AG04449 (cell line): ENCODE measurements at places on chromosomes 4 and X.

GRCh38 chrX:19863212-19863856 lies 24.1 kb downstream of the SH3KBP1 start:
- no peak for DNase-seq

DNA sequence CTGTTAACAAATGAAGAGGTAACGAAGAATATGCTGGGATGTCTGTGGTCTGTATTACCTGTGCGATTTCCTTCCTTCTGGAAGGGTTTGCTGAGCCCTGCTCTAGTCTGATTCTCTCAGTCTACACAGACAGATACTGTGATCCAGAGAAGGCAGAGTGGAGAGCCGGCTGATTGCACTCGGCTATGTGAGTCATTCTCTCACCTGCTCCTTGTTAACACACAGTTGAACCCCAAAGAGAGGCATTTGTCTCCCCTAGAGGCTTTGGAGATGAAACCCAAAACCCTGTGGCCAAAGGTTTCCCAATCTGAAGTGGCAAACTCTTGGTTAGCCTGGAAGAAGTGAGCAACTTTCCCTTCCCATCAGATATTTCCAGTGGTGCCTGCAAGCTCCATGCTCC lies 78.1 kb upstream of the GPC4 start:
- DNase-seq = no peak

GRCh38 chr4:168218645-168219044 lies 99.9 kb downstream of the DDX60 start:
- DNase-seq = peak; percentile 54

DNA sequence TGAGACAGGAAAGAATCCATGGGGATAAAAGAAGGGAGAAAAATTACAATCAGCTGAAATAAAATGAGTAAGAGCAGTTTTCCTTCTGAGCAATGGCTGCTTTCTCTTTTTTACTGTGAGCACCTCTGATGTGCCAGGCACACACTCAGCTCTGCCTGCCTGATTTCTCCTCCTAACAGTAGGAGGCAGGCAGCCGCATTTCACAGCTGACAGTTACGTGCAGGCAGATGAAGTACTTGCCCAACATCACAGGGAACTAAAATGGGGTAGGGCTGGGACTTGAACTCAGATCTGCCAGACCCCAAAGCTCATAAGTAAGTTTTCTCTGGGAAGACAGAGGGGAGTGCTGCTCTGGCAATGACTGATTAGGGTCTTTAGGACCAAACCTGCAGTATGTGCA lies 54.6 kb downstream of the C4orf50 start:
- no peak for DNase-seq

DNA sequence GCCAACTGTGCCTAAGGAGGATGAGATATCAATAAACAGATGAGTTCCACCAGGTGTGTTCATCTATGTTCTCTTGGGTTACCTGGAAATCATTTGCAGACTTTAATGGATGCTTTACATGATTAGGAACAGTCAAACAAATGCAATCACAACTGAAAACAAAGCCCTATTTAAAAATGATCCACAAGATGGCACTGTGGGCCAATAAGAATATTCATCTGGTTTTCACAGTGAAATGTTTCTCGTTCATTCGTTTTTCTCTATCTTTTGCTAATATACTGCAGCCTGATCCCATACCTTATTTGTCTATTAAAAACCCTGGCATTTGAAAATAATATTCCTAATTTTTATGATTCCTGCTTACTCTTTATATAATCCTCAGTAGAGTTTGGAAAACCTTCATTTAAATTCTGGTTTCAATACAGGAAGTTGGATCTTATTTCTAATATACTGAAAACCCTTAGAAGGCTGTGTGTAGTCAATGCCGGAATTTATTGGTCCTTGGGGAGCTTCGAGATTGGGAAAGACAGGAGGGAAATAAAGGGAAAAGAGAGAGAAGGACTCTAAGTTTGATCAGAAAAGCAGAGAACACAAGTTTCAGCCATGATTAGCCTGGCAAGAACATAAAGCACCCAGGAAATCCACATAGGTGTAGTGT lies 63.8 kb upstream of the TAPT1 start:
- peak; percentile 12 for DNase-seq

DNA sequence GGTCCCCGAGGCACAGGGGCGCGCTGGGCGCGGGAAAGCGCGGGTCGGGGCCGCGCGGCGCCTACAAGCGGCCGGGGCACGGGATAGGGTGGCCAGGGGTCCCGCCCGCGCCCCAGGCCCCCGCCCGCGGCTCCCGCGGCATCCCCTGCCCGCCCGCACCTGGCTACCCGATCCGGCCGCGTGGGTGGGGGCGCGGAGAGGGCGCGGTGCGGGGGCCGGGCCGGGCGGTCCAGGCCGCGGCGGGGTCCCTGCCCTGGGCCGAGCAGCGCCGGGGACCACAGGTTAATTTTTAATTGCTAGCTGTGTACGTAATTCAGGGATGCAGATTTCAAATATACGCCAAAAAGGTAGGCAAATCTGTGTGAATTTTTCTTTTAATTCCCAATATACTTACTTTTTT lies 44.3 kb upstream of the FAM47C start:
- DNase-seq = no peak

DNA sequence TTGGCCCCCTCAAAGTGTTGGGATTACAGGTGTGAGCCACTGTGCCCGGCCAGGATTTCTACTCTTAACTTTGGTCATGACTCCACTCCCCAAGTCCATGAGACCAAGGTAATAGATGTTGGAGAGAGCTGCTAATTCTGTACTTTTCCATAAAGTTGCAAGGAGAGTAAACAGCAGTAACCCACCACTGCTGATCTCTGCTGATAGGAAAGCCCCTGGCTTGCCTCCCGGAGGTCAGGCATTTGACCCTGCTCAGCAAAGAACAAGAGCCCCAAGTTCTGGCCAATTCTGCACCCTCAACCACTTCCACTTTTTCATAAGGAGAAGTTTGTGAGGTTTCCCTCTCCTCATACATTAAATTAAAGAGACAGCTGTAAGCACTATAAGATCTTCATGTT lies 143.0 kb downstream of the RASL11B start:
- no peak for DNase-seq

- DNase-seq = no peak
Measured at GRCh38 chrX:24306440-24306839, 7.4 kb downstream of the SUPT20HL2 start.

- no peak for DNase-seq
Measured at GRCh38 chr4:47830265-47831025, 7.4 kb downstream of the CORIN start.

GRCh38 chrX:71895607-71896006 lies 15.0 kb upstream of the NHSL2 start:
- no peak for DNase-seq

DNA sequence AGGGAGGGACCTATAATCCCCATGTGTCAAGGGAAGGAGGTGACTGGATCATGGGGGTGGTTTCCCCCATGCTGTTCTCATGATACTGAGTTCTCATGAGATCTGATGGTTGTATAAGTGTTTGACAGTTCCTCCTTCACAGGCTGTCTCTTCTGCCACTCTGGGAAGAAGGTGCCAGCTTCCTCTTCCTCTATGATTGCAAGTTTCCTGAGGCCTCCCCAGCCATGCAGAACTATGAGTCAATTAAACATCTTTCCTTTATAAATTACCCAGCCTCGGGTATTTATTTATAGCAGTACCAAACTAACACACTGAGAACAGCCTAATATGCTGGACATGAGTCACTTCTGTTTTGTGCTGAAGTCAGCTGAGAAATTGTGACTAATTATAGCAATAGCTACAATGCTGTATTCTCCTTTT lies 656.9 kb upstream of the CPEB2 start:
- no peak for DNase-seq

DNA sequence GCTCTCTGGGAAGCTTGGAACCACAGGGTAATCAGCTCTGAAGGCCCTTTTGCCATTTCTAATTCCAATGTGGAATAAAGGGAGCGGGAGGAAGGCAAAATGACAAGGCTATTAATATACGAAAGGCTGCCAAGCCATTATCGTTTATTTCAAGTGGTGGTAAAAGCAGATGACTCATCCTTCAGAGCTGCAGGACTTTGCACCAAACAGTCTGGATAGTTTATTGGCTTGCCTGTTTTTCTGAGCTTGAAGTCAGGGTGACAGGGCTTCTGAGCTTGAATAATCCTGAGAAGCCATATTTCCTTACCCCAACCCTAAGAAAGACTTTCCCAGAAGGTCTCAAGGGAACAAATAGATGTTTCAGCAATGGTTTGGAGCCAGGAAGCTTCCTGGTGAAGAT lies 7.7 kb upstream of the GABRE start:
- DNase-seq = peak; percentile 50

DNA sequence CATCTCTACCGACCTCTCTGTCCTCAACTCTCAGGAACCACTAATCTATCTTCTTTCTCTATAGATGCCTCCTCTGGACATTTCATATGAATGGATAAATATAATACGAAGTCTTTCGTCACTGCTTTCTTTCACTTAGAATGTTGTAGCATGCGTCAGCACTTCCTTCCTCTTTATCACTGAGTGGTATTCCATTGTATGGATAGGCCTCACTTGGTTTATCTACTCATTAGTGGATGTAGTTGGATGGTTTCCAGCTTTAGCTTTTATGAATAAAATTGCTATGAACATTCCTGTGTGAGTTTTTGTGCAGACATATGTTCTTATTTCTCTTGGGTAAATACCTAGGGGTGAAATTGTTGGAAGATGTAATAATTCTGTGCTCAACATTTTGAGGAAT lies 528.2 kb upstream of the FAT1 start:
- no peak for DNase-seq

DNA sequence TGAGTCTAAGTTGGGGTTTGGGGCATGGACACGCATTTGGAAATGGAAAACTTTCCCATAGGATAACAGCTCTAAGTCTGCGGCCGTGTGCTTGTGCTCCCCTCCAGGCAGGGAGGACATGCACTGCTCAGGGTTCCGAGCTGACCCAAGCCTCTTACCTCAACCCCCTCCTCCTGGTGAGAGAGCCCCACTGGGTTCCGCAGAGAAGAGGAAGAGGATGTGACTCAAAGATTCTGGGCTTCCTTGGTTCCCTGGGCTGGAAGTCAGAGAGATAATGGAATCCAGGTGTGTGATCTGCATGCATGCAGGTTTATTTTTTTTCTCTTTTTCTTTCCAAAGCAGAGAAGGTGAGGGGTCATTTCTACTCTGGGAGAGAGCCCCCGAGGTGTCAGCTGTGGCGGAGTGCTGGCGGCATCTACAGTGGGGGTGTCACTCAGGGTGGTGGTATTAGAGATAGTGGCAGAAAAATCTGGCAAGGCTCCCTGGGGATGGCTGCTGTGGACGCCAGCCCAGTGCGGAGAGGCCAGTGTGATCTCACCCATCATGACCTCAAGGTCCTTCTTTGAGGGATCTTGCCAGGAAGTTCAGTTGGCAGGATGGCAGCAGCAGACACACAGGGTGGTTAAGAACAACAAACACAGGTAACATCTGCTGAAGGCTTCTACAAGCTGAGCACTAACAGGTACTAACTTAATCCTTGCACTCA lies 168.7 kb upstream of the HAND2 start:
- DNase-seq = no peak

- DNase-seq = no peak
Measured at GRCh38 chrX:19372170-19372546, 28.4 kb downstream of the PDHA1 start.

GRCh38 chr4:55312489-55313101 lies 33.4 kb upstream of the SRD5A3 start:
- no peak for DNase-seq

- DNase-seq = no peak
Measured at GRCh38 chr4:29002151-29002550, 1718.0 kb upstream of the PCDH7 start.

DNA sequence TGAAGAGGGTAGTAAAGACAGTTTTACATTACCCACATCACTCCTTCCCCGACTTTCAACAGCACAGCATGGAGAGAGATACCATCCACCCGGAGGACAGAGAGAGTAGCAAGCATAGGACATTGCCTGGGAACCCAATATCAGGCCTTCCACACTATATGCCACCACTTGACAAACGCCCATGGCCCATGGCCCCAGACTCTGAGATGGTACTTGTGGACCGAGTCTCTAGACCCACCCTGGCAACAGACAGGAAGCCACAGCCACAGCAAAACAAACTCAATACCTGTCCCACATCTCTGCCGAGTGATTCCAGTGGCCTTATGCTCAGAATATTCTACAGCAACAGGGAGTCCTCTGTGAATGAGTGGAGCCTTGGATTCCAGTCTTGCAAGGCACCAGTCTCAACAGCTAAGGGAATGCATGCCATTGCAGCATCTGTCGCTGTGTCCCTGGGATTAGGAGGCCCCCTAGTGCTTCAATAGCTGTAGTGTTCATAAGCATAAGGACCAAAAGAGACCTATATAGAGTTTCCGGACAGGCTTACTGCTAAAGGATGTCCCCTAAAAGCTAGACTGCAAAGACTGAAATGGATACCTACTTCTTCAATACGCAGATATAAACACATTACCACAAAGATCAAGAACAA lies 14.7 kb upstream of the CT55 start:
- peak; percentile 4 for DNase-seq

DNA sequence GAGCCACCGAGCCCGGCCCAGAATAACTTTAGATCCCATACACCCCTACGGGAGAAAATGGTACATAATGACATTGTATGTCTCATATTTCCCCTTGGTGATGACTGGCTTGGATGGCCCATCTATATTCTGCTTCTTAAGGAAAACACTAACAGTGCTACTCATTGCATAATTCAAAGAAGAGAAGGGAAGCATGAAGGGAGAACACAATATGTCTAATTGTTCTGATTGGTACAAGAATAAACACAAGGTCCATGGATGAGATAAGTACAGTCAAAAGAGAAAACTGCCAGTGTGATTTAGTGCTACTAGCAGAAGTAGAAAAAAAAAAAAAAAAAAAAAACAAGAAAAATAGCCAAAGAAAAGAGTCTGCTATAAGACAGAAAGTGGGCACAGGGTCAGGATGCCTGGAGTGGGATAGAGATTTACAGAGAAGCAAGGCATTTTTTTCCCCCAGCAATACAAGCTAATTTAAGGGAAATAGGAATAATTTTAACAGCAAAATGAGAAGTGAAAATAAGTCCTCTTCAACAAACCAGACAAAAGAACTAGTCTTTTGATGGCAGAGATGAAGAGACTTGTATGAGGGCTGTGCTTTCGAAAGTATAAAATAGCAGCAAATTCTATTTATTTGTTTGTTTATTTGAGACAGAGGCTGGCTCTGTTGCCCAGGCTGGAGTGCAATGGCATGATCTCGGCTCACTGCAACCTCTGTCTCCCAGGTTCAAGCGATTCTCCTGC lies 96.5 kb upstream of the MAP3K15 start:
- no peak for DNase-seq

DNA sequence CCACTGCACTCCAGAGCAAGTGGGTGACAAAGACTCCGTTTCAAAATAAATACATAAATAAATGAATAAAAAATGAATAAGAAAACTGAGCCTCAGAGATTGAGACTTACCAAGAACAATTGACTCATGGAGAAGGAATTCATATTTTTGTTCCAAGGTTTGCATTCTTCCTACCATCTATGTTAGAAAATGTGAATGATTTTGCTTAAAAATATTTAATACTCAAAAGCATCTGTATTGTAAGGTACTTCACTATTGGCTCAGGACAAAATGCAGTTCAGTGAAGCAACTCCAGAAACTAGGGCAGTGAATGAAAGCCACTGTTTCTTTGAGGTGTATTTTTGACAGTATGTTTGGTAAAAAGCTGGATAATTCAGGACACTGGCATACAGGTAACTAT lies 54.1 kb downstream of the XAGE2 start:
- peak; percentile 60 for DNase-seq
